NCI-H1105 (cell line): ENCODE measurements at places on chromosomes 3 and 15.

- no peak for DNase-seq
Observed at GRCh38 chr3:50588759-50589433, 19.6 kb downstream of the HEMK1 start.

- DNase-seq = no peak
Observed at GRCh38 chr3:144524531-144524930, 552.9 kb downstream of the DIPK2A start.

DNA sequence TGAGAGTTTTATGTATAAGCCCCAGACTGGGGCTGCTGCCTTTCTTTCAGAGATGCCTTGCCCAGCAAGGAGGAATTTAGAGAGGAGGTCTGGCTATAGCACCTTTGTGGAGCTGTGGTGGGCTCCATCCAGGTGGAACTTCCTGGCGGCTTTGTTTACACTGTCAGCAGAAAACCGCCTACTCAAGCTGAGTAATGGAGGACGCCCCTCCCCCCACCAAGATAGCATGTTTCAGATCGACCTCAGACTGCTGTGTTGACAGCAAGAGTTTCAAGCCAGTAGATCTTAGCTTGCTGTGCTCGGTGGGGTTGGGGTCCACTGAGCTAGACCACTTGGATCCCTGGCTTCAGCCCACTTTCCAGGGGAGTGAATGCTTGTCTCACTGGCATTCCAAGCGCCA, 155.6 kb downstream of the STXBP5L start:
- no peak for DNase-seq

GRCh38 chr3:157282261-157283191, 122.6 kb upstream of the CCNL1 start:
- DNase-seq = no peak

DNA sequence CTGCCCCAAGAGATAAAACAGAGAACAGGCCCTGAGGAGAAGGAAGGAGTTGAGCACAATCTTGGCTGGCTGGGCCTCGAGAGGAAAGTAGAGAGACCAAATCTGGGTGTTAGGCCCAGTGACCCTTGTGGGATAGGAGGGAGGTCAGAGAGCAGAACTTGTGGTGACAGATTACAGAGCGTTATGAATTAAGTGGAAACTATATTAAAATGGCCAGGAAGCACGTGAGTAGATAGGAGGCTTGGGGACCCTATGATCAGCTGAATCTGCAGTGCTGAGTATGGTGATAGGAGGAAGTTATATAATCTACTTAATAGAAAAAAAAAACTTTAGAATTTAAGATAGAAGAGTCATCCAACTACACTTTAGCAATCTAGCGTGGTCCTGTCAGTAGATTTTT, 30.0 kb downstream of the ST6GAL1 start:
- no peak for DNase-seq

GRCh38 chr3:49492969-49493368, 22.9 kb downstream of the DAG1 start:
- DNase-seq = no peak

DNA sequence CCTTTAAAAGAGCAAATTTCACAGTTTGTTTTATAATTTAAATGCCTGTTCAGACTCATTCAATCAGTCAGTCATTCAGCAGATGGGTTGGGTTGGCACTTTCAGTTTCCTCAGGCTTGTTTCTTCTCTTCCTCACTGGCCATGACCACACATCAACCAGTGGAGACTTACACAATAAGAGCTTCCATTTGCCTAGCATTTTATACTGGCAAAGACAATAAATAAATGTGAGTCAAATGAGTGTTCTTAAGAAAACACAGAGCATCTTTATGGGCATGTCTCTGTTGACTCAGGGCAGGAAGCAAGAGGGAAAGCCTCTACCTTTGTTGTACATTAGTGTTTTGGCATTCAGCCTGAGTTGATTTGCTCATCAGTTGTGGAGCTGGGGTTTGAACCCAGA, 122.6 kb downstream of the EPHB1 start:
- no peak for DNase-seq

GRCh38 chr3:58586776-58587192, 9.6 kb upstream of the FAM107A start:
- no peak for DNase-seq

- DNase-seq = no peak
Observed at GRCh38 chr15:57625703-57626448, 34.2 kb downstream of the MYZAP start.

- DNase-seq = no peak
Observed at GRCh38 chr3:122233101-122233952, 49.9 kb downstream of the CASR start.

GRCh38 chr15:66719471-66719870, 17.4 kb downstream of the SMAD6 start:
- no peak for DNase-seq

DNA sequence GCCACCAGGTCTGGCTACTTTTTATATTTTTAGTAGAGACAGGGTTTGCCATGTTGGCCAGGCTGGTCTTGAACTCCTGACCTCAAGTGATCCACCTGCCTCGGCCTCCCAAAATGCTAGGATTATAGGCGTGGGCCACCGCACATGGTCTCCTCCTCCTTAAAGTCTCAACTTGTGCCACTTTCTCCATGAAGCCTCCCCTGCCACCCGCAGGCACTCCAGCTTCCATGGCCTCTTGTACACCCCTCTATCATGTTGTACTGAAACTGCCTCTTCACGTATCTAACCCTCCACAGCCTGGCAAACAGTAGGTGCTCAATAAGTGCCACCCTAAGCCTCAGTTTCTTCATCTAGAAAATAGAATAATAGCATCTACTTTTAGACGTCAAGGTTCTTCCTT, 39.9 kb downstream of the ISG20 start:
- DNase-seq = no peak

GRCh38 chr15:89387140-89387903, 52.7 kb upstream of the POLG start:
- no peak for DNase-seq

- DNase-seq = no peak
Observed at GRCh38 chr3:10443272-10444109, 61.9 kb downstream of the ATP2B2 start.

DNA sequence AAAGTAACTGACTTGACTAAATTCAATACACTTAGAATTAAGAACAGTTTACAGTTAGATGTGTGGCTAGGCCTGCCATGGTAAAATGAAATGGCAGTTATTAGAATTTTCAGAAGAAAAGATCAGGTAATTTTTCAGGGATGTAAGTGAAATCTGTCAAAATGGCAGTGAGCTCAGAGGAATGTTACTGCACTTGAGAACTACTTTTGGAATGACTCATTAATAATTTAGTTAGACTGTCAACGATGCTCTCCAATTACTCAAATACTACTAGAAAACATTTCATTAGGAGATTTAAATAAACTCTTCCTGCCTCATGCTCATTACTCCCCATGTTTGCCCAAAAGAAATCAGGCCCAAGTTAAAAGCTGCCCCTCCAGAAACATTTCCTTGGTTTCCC, 84.4 kb downstream of the RFTN1 start:
- DNase-seq = no peak

GRCh38 chr15:33716025-33716424, 252.3 kb upstream of the CHRM5 start:
- DNase-seq = no peak

GRCh38 chr3:17081520-17081919, 196.8 kb downstream of the PLCL2 start:
- no peak for DNase-seq

GRCh38 chr3:150737874-150738679, 24.9 kb downstream of the SIAH2 start:
- DNase-seq = no peak

- peak; percentile 17 for DNase-seq
Observed at GRCh38 chr3:124731760-124732159, 1.5 kb downstream of the UMPS start.

DNA sequence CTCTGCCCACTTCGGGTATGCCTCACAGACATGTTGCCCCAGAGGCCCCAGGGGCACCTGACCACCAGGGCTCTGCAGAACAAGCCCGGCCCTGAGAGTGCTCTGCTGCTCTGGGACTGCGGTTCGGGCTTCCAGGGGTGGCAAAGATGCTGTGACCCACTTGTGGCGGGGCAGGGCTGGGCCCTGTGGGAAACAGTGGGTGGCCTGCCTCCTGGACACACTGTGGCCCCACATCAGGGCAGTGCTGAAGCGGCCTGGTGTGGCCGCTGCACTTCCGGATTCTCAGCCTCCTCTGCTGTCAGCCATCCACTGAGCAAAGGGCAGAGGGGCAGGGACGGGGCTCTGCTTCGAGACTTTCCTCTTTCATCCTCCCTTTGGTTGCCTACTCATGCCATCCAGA, 26.5 kb upstream of the PLXND1 start:
- no peak for DNase-seq

DNA sequence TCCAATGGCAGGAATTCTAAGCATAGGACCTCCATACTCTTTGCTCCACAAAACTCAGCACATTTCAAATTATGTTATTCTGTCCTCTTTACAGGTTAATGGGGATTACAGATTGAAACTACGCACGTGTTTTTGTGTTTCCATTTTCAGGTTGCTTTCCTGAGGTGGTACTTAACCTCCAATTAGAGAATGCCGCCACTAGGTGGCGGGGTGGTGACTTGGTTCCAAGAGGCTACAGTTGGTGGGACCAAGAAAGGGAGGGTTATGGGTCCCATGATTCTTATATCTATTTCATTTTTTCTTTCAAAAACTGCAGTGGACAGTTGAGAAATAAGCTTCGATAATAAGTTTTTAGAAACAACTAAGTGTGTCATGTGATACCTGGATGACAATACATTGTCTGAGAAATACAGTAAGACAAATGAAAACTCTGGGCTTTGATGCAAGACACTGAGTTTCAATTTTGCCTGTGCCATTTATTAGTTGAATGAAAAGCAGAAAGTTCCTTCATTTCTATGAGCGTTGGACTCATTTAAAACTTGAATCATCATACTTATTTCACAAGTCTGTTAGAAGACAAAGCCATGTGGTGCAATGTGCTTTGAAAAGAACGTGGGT, 539.0 kb downstream of the FGF12 start:
- no peak for DNase-seq

DNA sequence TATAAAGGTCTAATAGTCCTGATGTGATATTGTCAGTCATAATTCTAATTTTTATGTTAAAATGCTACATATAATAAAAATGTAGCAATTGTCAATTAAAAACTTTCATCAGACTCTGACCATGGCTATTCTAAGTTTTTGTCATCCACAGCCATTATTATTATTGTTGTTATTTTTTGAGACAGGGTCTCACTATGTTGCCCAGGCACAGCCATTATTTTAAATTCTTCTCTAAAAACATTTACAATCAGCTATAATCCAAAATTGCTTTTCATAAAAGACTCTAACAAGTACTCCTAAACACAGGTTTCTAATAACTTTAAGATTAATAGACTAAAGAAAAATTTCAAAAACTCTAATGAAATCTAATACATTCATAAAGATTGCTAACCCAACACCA, 41.0 kb upstream of the SETD2 start:
- no peak for DNase-seq

GRCh38 chr3:63918321-63918720, 6.1 kb upstream of the SCAANT1 start:
- no peak for DNase-seq

- DNase-seq = no peak
Observed at GRCh38 chr15:78065284-78065872, 12.1 kb downstream of the TBC1D2B start.

DNA sequence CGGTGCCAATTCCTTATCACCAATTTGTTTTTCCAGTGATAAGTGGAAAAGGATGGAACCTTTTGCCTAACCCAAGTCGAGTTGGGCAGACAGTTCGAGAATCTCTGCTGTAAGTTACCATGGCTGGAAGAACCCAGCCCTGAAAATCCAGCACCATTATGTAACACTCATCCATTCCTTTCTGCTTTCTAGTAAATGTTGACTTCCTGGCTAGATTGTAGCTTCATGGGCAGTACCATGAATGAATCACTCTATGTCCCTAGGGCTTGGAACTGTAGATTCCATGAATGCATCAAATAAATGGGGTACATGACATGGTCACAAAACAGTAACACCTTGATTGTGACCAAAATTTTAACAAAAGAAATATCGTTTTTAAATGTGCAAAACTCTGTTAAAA, 14.0 kb downstream of the CHCHD4 start:
- no peak for DNase-seq

GRCh38 chr3:41863024-41863423, 98.9 kb downstream of the ULK4 start:
- no peak for DNase-seq

DNA sequence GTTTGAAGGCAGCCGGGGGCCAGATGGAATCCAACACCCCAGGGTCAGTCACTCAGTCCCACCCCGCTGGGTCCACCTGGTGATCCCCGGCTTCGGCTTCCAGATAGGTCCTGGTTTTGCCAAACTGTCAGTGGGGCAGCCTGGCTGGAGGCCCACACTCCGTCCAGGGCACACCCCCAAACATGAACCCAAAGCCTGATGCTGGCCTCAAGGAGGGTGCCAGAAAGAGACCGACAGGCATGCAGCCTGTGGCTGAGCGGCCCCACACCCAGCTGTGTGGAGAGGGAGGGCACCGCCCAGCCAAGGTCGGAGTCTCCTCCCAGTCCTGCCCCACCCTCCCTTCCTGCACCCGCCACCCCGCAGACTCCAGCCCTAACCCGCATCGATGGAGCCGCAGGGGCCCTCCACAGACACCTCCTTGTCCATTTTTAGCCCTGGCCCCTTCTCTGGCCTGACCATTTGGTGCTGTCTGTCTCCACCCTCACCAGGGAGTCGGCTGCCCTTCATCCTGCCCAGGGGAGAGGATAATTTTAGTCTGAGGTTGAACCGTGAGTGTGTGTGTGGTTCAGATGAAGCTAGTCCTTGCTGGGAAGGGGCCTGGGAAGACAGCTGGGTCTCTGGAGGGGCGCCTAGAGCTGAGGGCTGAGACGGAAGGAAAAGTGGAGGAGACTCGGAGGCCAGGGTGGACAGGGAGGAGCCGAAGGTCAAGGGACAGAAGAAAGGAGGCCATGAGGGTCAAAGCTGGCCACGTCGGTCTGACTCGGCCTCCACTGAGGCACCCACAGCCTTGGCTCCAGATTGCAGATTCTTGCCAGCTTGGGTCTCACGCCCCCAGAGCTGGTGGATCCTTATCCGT, 23.1 kb downstream of the TNK2 start:
- no peak for DNase-seq

DNA sequence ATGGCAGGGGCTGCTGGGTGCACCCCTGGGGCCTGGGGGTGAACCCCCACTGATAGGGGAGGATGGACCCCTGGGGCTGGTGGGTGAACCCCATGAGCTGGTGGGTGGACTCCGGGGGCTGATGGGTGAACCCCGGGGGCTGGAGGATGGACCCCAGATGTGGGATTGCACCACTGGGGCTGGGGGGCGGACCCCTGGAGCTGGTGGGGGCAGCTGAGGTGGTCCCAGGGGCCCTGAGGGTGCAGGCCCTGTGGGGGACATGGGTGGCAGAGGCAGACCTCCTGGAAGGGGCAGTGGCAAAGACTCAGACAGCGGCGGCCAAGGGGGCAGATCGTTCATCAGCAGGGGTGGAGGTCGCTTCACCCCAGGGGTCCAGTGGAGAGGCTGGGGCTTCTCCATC, 17.4 kb upstream of the TXNRD3 start:
- no peak for DNase-seq
